Brain pericyte (primary cell): ENCODE measurements at places on chromosomes 16 and 17.

DNA sequence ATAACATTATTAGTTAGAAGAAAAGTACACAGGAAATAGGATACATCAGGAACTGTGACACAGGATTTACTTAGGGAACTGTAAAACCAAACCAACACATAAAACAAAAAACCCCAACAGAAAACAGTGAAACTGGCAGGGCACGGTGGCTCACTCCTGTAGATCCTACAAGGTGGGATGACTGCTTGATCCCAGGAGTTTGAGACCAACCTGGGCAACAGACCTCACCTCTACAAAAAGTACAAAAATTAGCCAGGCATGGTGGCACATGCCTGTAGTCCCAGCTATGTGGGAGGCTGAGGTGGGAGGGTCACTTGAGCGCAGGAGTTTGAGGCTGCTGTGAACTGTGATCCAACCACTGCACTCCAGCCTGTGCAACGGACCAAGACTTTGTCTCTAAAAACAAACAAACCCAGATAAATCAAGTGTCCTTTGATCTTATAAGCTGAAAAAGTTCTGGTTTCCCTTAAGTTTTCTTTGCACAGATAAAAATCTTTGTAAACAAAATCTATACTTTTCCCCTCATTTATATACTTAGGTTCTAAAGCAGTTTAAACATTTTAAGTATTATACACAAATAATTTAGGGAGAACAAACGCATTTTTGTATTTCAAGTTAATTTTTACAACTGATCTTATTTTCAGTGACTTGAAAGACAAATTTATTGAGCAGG lies 111.5 kb upstream of the TOB1 start:
- DNase-seq, result no peak

DNA sequence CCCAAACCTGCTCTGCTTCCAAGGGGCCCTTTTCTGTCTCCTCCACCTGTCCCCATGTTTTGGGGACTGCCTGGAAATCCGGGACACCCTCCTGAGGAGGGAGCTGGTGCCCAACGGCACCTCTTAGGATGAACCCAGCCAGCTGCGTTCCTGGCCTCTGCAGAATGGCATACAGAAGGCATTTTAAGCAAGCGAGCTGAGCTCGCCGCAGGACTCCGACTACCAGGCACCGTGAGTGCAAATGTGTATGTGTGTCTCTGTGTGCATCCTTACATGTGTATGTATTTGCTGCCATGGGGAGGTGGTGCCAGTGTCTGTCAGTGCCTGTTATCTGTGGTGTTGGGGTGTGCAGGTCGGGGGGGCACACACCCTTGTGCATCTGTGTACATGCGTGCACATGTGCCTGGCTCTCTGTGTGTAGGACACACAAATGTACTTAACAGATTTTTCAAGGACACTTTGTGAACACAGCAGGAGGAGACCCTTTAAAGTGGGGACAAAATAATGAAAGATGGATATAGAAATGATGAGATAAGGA lies 39.3 kb downstream of the ABAT start:
- DNase-seq, result no peak

DNA sequence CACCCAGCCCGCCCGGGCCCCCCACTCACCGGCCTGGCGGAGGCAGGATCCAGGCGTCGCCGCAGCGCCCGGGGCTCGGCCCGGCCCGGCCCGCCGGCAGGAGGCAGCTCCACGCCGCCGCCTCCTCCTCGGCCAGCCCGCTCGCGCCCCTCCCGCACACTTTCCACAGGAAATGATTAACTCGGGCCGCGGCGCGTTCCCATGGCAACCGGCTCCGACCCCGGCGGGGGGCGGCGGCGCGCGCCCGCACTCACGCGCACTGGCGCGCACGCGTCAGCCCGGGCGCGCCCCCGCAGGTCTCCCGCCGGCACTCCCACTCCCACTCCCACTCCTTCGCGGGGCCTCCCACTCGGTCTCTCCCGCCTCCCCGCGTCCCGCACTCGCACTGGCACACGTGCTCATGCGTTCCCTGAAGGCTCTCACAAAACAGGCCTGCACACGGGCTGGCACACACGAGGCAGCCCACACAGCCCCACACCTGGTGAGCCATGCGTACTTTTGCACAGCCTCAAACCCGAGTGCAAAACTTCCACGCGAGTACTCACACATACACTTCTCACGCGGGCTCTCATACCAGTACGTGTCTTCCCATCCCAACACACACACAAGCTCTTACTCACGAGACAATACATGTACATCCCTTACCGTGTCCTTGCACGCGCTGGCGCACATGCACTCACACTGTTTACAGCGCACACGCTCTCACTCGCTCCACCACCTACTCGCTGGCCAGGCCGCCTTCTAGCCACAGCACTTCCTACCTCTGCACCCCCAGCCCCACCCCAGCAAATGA lies at the start of gene KIFC3:
KIFC3 (minus strand) TSS at position 151 of the 793 bp plus-strand sequence. CDS start 4,248 bp downstream, outside the sequence.
- no peak for DNase-seq

DNA sequence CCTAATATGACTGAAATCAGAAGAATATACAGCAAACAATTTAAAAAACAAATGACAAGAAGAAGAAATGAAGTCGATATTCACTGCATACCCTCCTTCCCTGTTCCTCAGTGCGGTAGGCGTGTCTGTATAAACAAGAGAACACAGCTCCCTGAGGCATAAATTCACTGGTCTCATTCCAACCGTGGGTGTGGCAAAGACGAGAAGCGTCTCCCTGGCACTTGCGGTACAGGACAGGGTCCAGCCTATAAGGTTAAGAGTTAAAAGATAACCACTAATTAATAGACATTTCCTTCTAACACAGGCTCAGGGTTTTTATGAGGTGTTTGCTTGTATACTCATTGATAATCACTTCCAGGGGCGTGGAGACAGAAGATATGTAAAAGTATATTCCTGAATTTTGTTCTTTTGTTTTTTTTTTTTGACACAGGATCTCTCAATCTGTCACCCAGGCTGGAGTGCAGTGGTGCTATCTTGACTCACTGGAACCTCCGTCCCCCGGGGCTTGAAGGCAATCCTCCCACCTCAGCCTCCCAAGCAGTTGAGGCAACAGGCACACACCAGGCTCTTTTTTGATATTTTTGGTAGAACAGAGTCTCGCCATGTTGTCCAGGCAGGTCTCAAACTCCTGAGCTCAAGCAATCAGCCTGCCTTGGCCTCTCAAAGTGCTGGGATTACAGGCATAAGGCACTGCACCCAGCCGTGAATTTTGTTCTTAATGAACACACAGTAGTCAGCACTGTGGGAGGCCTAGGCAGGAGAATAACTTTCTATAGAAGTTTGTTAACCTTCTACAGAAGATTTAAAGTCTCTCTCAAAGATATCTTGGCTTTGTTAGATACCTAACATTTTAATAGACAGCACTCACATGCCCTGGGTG lies 59.1 kb upstream of the CLEC18B start:
- no peak for DNase-seq

DNA sequence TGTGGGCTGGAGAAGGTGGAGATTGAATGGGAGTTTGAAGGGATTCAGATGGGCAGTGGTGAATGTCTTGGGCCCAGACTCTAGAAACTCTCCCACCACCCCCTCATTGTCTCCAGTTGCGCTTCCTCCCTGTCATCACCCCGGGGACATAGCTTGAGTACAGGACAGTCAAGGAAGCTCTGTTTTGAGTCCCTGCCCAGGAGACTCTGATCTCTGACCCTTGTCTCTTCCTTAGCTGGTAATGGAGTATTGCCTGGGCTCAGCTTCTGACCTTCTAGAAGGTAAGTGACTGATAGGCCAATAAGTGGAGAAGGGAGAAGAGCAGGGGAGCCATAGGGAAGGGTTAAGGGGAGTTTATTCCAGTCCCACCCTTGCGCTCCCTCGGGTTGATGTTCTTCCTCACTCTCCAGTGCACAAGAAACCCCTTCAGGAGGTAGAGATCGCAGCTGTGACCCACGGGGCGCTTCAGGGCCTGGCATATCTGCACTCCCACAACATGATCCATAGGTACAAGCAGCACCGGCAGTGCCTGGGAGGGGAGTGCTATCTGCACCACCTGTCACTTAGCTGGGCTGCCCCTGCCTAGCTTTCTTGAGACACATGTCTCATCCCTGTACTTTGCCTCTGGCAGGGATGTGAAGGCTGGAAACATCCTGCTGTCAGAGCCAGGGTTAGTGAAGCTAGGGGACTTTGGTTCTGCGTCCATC lies 5.0 kb downstream of the TAOK2 start:
- DNase-seq, result no peak

DNA sequence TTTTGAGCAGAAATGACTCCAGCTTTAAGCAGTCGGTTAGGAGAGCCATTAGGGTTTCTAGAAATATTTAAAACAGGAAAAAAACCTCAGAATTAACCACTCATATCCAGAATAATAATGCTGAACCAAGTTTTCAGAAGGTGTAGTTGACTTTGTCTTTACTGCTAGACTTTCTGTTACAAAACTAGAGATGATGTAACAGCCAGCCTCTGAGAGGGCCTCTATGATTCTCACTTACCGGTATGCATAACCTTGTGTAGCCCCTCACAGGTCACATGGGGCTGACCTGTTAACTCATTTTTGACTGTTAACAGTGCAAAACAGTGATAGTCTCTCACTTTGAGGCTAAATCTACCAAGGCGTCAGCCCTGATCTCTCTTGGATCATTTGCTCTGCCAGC lies 74.3 kb downstream of the TEX14 start:
- no peak for DNase-seq

- no peak for DNase-seq
These were observed 18.8 kb downstream of the PDZD9 start for GRCh38 chr16:21982108-21982507.

DNA sequence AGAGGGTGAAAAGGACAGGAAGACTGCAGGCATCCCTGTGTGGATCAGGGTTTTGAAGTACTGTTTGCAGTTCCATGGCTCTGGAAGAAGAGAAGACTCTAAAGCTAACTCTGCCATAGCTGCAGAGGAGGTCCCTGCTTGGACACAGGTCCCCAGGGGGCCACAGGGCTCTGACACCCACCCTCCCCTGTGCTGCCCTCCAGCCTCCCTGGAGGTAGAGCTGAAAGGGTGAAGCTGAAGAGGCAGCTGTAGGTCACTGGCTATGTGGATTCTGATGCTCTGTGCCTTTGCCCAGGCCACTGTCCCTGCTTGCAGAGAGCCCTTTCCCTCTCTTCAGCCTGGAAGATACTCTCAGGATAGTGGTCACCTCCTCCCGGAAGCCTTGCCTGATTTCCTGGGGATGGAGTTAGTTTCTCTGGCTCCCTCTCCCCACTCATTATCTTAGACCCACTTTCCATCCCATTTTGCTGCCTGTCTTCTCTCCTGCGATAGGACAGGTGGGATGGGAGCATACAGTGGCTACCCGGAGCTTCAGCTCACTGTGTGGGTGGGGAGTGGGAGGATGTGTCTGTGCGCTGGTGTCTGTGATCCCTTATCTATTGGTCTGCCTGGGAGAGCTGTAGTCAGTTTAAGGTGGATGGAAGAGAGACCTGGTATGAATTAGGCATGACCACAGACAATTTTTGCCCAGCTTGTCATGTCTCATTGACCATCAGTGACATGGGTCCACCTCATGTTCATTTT lies 89.8 kb upstream of the TMEM97 start:
- no peak for DNase-seq

DNA sequence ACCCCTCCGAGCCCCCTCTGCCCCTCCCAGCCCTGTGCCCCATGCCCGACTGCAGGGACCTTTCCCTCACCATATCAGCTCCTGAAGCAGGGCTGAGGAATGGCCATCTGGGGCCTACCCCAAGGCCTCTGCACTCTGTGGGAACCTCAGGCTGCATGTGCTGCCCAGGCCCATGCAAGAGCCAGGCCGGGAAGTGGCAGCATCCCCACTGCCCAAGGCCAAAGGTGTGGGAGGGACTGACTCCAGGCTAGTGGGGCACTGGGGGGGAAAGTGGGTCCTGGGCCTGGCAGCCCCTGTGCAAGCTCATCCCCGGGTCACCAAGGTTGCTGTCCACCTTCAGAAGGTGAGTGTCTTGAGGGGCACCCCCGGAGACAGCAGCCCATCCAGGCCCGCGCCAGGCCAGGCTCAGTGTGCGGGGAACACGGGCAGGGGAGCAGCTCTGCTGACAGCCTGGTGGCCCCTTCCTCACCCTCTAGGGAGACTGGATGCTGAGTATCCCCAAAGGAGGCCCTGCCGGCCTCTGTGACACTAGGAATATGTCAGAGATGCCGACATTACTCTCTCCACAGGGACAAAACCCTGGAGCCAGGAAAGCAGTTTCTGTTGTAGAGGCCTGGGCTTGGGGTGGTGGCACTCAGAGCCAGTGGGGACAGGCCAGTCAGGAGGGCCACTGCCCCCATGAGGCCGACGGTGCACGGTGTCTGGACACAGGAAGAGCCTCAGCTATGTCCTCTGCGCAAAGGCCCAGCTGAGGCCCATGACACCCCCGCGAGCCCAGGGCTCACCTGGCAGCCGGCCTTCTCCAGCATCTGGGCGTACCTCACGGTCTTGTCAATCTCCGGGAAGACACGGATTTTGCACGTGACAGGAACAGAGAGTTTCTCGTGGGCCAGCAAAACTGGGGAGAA lies 3.3 kb downstream of the DUS1L start:
- no peak for DNase-seq

DNA sequence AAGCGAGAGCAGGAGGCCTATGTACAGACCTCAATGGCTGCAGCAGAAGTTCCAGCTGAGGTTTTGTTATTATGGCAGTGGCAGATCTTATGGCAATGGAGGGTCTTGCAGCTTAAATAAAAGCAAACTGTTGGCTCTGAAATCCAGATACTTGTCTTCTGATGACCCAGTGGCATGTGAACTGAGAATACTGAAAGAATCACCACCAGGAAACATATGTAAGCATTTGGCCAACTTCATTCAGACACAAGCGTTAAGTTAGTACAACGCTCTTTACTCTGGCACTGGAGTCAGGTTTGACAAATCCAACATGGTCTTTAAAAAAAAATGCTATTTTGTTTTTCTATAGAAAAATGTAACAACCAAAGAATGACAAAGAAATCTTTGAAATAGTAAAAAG lies 70.5 kb downstream of the CFDP1 start:
- DNase-seq, result no peak

DNA sequence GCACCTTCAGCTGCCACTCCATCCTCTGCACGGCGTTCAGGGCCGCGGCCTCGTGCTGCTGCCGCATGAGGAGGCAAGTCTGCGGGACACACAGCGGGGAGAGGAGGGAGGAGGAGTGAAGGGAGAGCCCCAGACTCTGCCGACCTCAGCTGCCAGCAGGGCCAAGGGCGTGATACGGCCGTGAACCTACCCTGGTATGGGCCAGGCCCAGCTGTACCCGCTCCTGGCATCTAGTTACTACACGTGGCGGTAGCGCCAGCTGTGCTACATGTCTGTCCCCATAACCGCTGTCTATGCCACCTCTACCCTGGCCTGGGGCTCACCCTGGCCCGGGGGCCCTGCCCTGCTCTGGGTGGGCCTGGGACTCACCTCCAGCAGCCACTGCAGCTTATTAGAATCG lies 51.1 kb downstream of the ZNF778 start:
- no peak for DNase-seq

- no peak for DNase-seq
These were observed 17.4 kb upstream of the ENPP7 start for GRCh38 chr17:79713391-79713790.

- no peak for DNase-seq
These were observed 26.6 kb upstream of the ST6GALNAC1 start for GRCh38 chr17:76670020-76670717.

- DNase-seq, result no peak
These were observed 1.4 kb upstream of the ALDOA start for GRCh38 chr16:30063893-30064728.
